NCI-H2227 treated with DMSO at 0.1 percent for 48 hours (cell line): ENCODE measurements at places on chromosomes 6 and 20.

- DNase-seq, result no peak
These were observed 18.0 kb upstream of the MAFB start for GRCh38 chr20:40706977-40707582.

DNA sequence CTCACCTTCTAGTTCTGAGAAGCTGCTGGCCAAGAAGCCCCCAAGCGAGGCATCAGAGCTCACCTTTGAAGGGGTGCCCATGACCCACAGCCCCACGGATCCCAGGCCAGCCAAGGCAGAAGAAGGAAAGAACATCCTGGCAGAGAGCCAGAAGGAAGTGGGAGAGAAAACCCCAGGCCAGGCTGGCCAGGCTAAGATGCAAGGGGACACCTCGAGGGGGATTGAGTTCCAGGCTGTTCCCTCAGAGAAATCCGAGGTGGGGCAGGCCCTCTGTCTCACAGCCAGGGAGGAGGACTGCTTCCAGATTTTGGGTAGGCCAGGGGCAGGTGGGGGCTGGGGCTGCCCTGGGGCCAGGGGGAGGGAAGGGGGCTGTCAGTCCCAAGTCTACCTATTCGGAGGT lies 2.3 kb downstream of the MYLK2 start:
- DNase-seq, result no peak

GRCh38 chr6:129744201-129744879 lies 34.4 kb upstream of the ARHGAP18 start:
- peak; percentile 7 for DNase-seq

DNA sequence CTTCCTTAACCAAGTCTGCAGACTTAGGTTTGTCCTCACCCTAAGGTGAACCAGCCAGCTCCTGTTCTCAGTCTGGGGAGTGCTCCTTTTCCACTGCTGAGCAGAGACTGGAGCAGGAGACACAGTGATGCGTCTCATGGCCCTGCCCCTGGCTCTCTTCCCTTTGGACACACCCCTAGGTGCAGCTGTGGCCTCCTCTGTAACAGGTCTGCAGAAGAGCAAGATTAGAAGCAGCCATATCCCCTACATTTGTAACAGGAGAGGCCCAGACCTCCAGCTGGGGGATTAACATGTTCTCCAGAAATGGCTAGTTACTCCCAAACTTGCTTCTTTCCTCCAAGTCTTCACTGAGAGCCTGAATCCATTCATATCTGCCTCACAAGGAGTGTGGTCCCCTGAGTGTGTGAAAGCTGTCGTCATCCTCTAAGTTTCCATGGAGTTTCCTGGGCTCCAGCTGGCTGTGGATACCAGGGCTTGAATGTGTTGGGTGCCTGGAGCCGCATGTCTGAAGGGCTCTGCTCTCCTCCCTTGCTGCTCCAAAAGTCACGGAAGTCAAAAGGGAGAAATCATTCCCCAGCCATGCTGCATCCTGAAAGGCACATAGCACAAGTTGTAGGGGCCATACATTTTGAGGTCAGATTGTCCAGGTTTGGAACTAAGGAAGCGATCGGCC lies 57.7 kb downstream of the PPP1R14C start:
- DNase-seq, result no peak

GRCh38 chr6:156175971-156176421 lies 601.2 kb upstream of the ARID1B start:
- peak; percentile 18 for DNase-seq

- DNase-seq, result no peak
These were observed 21.8 kb downstream of the ULBP1 start for GRCh38 chr6:149985481-149985937.
